ENCODE measurements at places on chromosomes 7 and 10.

DNA sequence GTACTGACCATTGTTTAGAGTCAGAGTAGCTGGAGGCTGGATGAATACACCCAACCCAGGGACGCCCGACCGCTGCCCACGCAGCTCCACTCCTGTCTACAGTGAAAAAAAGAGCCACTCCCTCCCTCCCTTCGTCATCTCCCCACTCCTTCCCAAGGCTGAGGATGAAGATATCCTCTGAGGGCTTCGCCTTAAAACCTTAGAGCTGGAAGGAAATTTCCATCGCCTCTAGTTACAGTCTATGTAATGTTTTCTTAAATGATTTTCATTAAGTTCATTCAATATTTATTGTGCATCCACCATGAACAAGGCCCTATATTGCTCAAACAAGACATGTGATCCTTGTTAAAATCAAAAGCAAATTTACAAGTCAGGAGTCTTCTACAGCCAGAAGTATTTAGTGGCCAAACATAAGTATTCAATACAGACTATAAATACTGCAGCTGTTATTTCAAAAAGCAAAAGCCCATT, 11.3 kb upstream of the SLIT1 start:
- no peak for DNase-seq

- DNase-seq, result no peak
Measured at GRCh38 chr10:120318862-120319261, 138.2 kb upstream of the PLPP4 start.

GRCh38 chr10:110175406-110175805, 32.0 kb upstream of the MXI1 start:
- DNase-seq, result no peak

DNA sequence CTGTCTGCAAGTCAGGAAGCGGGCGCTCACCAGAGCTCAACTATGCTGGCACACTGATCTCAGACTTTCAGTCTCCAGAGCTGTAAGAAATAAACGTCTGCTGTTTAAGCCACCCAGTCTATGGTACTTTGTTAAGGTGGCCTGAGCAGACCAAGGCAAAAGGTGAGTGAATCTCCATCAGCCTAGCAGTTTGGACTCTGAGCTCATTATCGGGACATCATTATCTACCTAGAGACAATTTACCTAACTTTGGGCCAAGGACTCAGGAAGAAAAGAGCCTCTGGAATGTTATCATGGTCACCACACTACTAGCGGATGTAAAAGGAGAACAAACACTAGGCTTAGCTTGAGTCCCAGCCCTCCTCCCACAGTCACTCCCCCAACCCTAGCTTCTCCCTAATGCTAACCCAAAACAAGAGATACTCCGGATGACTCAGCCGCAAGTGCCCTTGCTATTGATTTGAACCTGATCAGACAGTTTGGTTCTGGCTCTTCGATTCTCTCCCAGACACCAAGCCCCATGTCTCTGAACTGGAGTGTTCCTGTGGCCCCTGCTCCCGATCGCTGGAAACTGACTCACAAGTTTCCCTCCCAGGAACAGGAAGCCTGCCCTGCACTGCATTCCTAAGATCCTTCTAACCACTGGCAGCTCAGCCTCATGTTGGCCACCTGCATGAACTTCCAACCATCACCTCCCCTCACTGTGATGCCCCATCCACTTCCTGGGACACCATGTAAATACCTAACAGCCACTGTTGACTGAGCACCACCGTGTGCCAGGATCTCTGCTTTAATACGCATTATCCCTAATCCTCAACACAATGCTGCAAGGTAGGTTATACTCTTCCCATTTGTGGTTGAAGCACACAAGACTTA, 34.5 kb downstream of the CREB3L2 start:
- no peak for DNase-seq

GRCh38 chr10:74983383-74983782, 128.1 kb upstream of the SAMD8 start:
- no peak for DNase-seq

- no peak for DNase-seq
Measured at GRCh38 chr7:132080967-132081668, 495.2 kb downstream of the PLXNA4 start.

GRCh38 chr10:95355301-95355700, 64.5 kb upstream of the PDLIM1 start:
- DNase-seq, result no peak

DNA sequence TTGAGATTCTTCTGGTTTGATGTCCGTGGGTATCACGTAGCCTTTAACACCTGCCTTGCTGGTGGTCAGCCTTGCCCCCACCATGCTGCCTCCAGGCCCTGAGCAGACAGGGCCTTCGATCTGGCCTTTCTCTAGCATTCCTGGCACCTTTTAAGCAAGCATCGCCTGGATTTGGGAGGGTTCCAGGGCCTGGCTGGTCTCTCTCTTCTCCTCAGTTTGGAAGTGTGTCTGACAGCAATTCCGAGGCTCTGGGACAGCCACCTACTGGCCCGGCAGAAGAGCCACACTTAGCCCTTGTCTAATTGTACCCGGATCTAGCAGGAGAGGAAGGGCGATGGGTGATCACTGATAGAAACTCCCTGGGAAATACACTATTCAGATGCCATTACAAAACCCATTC, 441.3 kb upstream of the MKI67 start:
- no peak for DNase-seq

DNA sequence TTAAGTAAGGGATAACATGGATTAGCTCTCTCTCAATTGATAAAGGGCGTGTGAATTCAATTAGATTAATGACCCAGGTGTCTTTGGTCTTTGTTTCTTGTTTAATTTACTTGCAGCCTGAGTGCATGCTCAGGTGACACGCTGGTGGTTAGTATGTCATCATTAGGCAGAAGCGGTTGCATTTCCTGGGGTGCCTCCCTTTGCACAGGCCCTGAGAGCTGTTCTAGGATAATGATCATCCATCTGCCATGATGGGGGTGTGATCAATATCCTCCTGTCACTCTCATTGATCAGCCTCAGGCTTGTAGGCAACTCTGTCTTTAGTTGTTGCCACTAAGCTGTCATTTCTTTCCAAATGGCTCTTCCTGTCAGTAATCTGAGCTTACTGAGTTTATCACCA, 99.6 kb upstream of the NPS start:
- no peak for DNase-seq

DNA sequence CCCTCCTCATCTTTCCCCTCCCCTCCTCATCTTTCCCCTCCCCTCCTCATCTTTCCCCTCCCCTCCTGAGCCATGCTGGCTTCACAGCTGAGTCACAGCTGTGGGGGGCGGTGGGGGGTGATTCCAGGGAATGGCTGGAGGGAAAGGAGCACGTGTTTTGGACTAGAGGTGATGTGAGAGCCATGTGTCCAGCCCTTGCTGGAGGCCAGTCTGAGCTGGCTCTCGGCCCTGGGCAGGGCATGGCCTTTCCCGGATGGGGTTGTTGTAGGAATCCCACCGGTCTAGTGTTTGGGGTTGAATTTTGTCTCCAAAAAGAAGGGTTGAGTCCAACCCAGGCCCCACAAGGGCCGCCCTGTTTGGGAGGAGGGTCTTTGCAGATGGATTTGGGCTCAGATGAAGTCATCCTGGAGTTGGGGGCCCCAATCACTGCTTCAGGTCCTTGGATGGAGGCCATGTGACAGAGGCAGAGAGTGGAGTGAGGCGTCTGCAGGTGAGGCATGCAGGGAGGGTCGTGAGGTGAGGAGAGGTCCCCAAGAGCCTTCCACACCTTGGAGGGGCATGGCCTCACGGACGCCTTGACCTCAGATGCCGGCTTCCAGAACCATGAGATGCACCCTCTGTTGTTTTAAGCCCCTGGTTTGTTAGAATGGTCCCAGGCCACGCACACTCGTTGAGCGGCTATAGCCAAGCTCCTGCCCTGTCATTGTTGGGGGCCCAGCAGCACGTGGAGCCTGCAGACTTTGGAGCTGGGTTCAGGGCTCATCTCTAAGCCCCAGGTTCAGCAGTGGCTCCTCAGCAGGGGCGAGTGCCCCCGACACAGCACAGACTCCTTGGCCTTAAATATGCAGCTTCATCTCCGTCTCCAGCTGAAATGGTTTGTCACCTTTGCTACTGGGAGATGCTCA, 101.6 kb downstream of the DNAJB6 start:
- DNase-seq, result no peak

- no peak for DNase-seq
Measured at GRCh38 chr7:123939784-123940183, 14.7 kb downstream of the SPAM1 start.

DNA sequence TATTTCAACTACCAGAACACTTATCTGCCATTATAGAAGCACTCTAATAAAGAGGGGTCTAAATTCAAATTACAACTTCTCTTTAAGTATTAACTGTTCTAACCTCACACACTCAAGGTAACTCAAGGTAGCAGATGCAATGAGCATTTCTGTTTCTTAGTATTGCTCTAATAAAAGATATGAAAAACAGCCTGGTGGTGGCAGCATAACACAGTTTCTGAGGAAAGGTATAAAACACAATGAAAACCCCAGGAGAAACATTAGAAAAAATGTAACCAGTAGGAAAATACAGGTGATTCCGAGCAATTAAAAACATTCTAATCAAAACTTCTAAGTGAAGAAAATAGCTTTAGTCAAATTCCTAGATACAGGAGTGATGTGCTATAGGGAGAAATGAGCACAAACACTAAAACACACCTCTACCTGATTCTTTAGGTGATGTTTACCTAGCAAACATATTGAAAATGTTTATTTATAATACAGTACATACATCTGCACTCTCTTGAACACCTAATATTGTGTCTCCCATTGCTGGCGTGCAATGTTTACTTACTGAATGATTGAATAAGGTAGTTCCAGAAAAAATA, 3.5 kb downstream of the MKRN1 start:
- DNase-seq, result no peak

All from stimulated activated CD8-positive, alpha-beta memory T cell treated with anti-CD3 and anti-CD28 coated beads, Interleukin-15, amount 100 ng/mL, for 48 hours (primary cell).